NCI-H1436 treated with DMSO at 0.1 percent for 48 hours (cell line): ENCODE measurements at places on chromosomes 7 and 10.

GRCh38 chr7:127392182-127392565, 334 bp downstream of the ZNF800 start:
- no peak for DNase-seq

GRCh38 chr10:62562795-62563194, 188.6 kb downstream of the ZNF365 start:
- no peak for DNase-seq

- DNase-seq = no peak
Observed at GRCh38 chr10:125568156-125568555, 114.8 kb downstream of the TEX36 start.

- no peak for DNase-seq
Observed at GRCh38 chr10:79146611-79147130, 77.9 kb downstream of the ZMIZ1 start.

DNA sequence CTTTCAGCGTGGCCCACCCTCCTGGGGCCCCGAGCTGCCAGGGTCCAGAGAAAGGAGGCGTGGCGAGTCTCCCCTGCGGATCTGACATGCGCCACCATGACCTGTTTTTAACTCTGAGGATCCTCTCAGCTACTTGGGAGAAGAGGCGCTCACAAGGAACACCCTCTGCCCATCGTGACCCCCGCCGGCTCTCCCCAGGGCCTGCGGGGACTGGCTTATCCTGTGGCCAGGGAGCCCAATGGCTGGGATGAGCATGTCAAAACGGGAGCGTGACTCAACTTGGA, 93.7 kb downstream of the EBF3 start:
- DNase-seq = no peak

- peak; percentile 38 for DNase-seq
Observed at GRCh38 chr10:129756912-129757901, 206.9 kb downstream of the EBF3 start.

DNA sequence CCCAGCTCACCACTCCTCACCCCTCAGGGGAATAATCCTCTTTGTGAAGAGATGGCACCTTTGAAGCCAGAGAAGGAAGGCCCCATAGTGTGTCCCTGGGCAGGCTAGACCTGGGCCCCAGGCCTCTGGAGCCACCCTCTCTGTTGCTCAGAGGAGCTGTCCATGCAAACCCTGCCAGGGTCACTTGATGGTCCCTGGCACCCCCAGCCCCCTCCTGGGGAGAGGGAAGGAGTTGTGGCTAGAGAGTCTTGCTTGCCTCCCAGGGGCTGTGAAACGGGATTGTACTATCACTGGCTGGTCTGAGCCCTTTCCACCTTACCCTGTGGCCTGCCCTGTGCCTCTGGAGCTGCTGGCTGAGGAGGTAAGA, 5.8 kb downstream of the GHRHR start:
- no peak for DNase-seq
